Regular cardiac myocyte (primary cell): ENCODE measurements at places on chromosomes 5 and 9. TPM values are rescaled to one million over a fixed set of nuclear protein-coding genes. Genes with fewer than 3 reads are reported as not detected.

CTXN3 gene
- total RNA-seq: not detected in 2 replicates

ZNF79 gene
- 10.5 and 15.2 TPM in 2 replicates for total RNA-seq

CER1 gene
- total RNA-seq: not detected in 2 replicates

SPINK13 gene
- total RNA-seq: not detected in 2 replicates

MYORG gene
- 1.4 and 1.5 TPM in 2 replicates for total RNA-seq

C9orf153 gene
- 0.19 and 0.56 TPM in 2 replicates for total RNA-seq

ANKRD34B gene
- not detected in 2 replicates for total RNA-seq

CNTFR gene
- total RNA-seq: not detected in 2 replicates
